ENCODE measurements at places on chromosomes 3 and 15. TPM values are rescaled to one million over a fixed set of nuclear protein-coding genes. Genes with fewer than 3 reads are reported as not detected.

GRCh38 chr3:66484106-66484844, 16.5 kb downstream of the LRIG1 start:
- no peak for DNase-seq

DNA sequence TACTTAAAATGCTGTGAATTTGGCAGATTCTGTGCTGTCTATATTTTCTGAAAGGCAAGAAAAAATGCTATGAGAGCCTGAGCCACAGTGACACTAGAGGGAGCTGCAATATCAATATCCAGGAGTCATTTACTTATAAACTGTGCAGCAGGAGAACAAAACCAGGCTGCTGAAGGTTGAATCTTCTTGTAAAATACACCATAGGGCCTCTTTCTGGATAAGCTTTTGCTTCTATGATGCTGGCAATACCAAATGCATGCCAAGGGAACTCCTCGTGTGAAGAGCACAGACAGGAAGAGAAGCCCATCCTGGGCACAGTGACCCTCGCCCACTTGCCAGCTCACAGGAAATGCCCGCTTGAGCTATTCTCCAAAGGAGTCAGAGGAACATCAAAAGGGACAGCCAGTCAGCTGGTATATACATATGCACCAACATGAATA, 48.0 kb upstream of the TSPAN3 start:
- no peak for DNase-seq

DNA sequence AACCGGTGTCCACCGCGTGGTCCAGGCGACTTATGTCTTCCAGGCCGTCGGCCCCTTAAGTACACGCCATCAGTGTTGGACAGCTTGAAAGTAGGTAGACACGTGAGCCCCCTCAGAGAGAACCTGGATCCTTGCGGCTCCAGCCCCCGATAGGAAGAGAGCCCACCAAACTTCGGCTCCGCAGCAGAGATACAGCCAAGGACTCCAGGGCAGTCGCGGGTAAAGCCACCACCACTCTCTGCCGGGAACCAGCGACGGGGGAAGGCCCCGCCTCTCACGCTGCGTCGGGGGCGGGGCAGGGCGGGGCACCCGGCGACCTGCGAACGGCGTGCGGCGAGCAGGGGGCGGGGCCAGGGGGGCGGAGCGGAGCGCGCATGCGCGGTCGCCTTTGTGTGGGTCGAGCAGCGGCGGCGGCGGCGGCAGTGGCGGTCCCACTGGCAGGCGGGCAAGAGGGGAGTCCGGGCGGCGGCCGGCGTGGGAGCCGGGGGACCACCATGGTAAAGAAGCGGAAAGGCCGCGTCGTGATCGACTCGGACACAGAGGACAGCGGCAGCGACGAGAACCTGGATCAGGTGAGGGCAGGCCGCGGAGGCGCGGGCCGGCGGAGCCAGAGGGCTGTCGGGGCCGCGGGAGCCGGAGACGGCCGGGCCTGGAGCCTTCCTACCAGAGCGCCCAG, at the start of gene RTF1:
Gene RTF1 (plus strand): TSS at position 354 of the 676 bp plus-strand sequence. CDS start 21 bp downstream, at position 375.
- DNase-seq: peak; percentile 72

DNA sequence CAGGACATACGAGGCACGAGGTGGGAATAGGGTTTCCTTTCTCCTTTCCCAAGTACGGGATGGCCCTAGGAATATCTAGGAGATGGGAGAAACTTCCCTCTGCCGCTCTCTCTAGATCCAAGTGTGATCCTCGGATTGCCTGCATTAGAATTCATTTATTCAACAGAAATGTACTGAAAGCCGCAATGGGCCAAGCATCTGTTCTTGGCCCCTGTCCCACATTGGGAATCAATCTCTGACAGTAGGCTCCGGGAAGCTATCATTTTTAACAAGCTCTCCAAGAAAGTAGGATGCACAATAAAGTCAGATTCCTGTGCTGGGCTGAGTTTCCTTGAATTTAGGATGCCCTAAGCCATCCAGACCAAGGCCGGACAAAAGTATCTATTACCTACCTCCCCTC, 37.2 kb upstream of the CA12 start:
- no peak for DNase-seq

DNA sequence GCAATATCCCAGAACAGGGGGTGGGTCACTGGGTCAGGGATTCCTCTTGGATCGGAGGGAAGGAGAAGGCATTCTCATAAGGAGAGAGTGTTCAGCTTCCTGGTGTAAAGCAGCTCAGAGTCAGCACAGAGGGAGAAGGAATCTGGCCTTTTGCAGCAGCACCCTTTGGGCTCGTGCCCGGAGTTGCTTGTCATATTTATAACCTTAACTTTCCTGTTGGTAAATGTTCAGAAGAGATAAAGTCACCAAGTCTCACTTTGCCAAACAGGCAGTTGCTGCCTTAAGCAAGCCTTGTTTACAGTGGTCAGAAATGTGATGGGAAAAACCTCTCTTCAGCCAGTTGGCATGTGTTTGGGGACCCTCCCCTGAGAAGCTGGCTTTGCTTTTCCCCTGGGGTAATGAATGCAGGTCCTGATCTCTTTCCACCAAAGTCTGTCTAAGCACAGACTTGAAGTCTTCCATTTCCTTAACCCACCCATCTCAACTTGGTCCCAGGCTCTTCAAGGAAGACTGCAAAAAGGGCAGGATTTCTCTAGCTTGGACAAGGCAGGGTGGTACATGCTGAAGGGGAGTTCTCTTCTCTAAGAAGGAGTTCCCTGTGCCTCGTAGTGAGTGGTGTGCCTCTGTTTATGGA, 206.9 kb upstream of the BHLHE40 start:
- no peak for DNase-seq

GRCh38 chr3:132642539-132642847, 17.1 kb downstream of the ACAD11 start:
- no peak for DNase-seq

GRCh38 chr3:179715582-179715981, 62.7 kb downstream of the USP13 start:
- DNase-seq: no peak

DNA sequence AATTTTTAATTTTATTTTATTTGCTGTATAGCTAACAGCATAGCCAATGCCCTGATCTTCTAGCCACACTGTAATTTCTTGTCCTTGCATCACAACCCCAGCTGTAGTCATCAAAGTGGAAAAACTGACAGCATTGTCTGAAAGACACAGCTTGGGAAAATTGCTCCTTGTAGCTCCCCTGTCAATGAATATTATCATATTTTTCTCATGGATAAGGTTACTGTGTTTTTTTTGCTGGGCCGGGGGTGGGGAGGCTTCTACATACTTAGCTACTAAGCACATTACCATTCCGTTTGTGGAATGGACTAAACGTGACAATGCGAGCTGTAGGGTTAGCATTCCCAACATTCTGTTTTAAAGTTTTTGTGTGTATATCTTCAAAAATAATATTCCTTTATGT, 381.3 kb downstream of the TIGIT start:
- no peak for DNase-seq

DNA sequence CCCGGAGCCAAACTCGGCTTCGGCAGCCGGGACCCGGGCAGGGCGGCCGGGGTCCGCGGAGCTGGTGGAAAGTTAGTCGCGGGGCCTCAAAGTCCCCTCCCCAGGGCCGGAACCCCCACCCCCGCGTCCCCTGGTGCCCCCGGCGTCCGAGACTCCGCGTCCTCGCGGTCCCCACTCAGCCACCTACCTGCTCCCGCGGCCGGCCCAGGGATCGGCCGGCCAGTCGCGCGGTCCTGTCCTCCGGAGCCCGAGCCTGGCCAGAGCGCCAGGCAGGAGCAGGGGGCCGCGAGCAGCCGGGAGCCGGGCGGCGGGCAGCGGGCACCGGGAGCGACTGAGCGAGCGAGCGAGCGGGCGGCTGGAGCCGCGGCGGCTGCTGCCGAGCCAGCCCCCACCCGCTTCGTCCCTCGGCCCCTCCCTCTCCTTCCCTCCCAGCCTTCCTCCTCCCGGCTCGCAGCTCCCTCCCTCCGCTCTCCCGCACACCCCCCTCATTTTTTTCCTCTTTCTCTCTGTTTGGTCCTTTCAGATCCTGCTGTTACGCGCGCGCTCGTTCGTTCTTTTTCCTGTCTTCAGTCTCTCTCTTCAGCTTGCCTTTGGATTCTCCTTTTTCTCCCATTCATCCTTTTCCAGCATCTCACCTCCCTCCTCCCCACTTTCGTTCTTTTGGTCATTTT, at the start of gene MEGF11:
Gene MEGF11 (minus strand): TSS at position 333 of the 671 bp plus-strand sequence. CDS start 125,347 bp downstream, outside the sequence.
- peak; percentile 75 for DNase-seq

DNA sequence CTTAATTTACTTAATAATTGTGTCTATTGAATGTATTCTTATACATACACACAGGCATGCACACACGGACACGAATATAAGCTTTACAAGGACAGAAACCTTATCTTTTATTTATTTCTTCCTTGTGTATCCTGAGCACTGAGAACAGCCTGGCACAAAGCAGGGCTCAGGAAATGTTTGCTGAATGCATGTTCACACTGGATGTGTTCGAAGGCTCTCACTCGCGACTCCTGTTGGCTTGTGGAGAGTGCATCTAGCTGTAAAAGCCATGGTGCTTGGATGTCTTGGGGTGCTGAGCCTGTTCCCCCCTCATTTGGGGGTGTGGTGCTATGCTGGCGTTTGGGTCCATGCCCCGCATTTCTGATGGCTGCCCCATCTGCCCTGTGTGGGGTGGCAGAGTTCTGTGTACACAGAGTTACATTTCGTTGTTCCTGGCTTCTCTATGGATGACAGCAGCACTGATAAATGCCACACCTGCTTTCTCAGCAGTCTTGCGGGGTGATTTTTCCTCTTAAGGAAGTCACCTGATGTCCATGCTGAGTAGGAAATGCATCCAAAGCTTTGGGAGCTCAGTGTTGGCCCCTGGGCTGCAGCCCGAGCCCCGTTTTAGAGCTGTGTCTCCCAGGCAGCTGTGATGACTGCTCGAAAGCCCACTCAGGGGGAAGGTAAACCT, 148.5 kb downstream of the IGF1R start:
- DNase-seq: no peak

GRCh38 chr15:32873284-32874114, 155.7 kb downstream of the GREM1 start:
- DNase-seq: no peak

DNA sequence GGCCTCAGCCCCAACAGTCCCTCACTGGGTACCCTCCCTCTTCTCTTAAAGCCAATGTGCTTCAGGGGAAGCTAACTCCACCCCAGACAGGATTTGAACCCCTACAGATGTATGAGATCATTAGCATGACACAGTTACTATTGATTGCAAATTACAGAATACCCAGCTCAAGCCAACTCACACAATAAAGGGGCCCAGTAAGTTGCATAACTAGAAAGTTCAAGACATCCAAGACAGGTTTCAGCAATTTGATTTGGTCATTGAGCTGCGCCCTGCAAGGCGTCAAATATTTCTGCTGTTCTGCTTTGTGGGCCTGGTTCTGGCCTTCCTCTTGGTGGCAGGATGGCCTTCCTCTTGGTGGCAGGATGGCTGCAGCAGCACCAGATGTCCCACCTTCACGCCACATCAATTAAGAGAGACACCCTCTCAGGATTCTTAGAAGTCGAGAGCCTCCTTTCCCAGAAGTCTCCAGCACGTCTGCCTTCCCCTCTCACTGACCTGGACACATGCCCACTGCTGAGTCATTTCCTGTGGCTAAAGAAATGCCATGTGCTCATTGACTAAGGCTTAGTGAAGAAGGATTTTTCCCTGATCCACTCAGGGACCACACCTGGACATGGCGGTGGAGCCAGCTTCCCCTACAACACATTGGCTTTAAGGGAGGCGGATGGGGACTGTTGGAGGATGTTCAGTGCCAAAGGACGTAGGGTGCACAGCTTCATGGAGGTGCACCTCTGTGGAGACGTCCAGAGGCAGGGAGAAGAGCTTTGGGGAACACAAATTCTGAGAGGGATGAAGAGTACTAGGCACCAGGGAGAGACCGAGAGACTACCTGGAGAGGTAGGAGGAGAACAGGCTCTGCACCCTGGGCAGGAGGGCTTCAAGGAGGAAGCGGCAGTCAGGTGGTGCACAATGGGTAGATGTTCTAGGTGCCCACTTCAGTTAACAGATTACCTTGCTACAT, 49.1 kb downstream of the DNASE1L3 start:
- no peak for DNase-seq

GRCh38 chr3:69531576-69532546, 146.0 kb upstream of the FRMD4B start:
- no peak for DNase-seq

DNA sequence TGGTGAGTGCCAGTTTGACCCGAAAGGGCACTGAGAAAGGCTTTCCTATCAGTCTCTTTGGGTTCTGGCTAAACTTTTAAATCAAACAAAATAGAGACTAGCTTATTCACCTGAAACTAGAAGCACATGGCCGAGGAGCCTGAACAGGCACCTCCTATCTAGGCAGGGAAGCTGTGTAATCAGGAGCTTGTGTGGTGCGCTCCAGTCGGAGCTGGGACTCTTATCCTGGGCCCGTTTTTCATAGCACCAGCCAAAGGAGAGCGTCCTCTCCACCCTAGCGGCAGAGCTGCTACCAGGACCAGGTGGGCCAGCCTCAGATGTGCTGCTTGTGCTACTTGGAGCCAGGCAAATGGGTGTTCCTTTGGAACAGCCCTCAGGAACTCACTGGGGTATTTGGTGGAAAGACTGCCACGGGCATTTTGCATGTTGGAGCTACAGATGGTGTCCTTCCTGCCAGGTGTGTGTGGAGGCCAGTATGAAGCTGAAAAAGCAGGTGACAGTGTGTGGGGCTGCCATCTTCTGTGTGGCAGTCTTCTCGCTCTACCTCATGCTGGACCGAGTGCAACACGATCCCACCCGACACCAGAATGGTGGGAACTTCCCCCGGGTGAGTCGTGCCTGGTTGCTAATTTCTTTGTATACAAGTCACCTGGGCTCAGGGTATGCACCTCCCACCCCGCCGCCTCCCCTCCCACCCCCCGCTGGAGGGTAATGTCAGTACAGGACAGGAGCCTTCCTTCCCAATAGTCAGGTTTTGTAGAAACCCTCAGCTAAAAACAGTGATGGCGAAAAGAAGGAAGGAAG, 833 bp downstream of the MAN2A2 start:
- DNase-seq: no peak

- DNase-seq: no peak
Observed at GRCh38 chr3:48112813-48113212, 75.4 kb downstream of the CDC25A start.

- no peak for DNase-seq
Observed at GRCh38 chr15:89551550-89551949, 23.7 kb upstream of the TICRR start.

GRCh38 chr15:90664650-90665287, 52.4 kb upstream of the BLM start:
- DNase-seq: no peak

The FBN1 gene
- polyA plus RNA-seq: 3.0 TPM

The KBTBD8 gene
- 1.2 TPM for polyA plus RNA-seq

The SLC22A14 gene
- 0.03 TPM for polyA plus RNA-seq

The KLHL40 gene
- not detected for polyA plus RNA-seq

The CCR8 gene
- 0.35 TPM for polyA plus RNA-seq

The TMEM207 gene
- polyA plus RNA-seq: not detected

The TF gene
- polyA plus RNA-seq: 0.02 TPM

The TTLL13 gene
- polyA plus RNA-seq: 0.05 TPM

Measured in H1 (cell line).